Testis (tissue), 5 donors: ENCODE measurements at places on chromosomes 5 and 9. TPM values are rescaled to one million over a fixed set of nuclear protein-coding genes. Genes with fewer than 3 reads are reported as not detected.

ANKHD1 gene
- 170 TPM for total RNA-seq

FRRS1L gene
- 5.3 TPM for total RNA-seq

PSD2 gene
- 2.0 TPM for total RNA-seq

ZFYVE16 gene
- total RNA-seq: 50.0 TPM

DNA sequence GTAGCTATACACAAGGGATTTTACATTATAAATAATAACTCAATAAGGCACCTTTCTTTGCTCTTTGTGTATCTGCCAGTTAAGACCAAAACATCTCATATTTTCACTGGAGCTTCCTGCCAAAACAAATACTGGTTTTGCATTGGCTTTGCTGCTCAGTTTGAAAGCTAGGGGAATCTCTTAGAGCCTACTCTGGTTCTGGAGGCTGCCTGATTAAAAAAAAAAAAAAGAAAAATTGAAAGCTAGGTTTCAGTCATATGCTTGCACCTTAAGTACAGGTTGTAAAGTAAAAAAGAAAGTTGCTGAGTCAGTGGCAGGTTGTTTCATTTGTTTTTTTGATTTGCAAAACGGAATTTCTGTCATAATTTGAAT lies 2.3 kb downstream of the DENND4C start:
- no peak overlapping the region for H3K27ac ChIP-seq
- no peaks in the 10 kb centered on the region for H3K27me3 ChIP-seq
- peaks cover 10% of the 10 kb centered on the region for H3K4me1 ChIP-seq
- DNase-seq: no peak
- no peak overlapping the region for H3K4me3 ChIP-seq

DNA sequence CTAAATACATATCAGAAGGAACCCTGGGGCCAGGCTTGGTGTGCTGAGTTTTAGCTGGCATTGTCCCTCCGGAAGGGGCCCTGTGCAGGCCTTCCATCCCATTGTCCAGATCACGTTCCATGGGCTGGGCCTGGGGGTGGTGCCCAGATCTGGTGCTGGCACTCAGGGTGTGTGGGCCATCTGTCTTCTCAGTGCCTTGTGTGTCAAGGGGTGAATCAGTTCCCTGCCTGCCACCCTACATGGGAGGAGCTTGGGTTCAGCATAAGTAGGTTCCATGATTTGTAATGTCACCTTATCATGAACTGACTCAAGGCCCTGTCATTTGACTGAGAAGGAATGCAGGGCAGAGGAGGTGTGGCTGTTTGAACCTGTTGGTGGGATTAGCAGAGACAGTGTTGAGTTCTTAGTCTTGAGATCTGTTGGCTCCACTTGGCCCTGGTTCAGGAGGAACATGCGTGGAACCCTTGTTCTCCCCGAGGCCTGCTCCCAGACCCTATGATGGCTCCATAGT lies 176.8 kb downstream of the MACROH2A1 start:
- DNase-seq: no peak
- no peaks in the 10 kb centered on the region for H3K4me1 ChIP-seq
- H3K27ac ChIP-seq: no peak overlapping the region
- H3K4me3 ChIP-seq: no peak overlapping the region
- H3K27me3 ChIP-seq: no peaks in the 10 kb centered on the region

DNA sequence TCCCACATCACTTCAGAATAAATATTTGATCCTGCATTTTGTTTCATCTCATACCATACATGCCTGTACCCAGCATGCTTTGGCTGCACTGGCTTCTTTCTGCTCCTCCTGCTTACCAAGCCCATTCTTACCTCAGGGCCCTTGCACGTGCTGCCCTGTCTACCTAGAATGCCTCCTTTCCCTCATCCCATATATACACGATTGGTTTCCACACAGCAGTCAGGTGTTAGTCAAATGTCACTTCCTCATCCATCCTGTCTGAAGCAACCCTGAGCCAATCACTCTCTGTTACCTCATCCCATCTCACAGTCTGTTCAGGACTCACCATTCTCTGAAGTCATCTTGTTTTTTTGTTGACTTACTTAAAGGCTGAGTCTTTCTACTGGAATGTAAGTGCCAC lies 30.3 kb downstream of the CAST start:
- H3K4me3 ChIP-seq: no peak overlapping the region
- no peaks in the 10 kb centered on the region for H3K4me1 ChIP-seq
- no peaks in the 10 kb centered on the region for H3K27me3 ChIP-seq
- no peak overlapping the region for H3K27ac ChIP-seq
- no peaks in the 10 kb centered on the region for H3K36me3 ChIP-seq

GRCh38 chr9:19885608-19886007 lies 96.8 kb upstream of the SLC24A2 start:
- no peaks in the 10 kb centered on the region for H3K36me3 ChIP-seq
- H3K4me1 ChIP-seq: no peaks in the 10 kb centered on the region
- DNase-seq: no peak
- no peak overlapping the region for H3K27ac ChIP-seq
- H3K27me3 ChIP-seq: no peaks in the 10 kb centered on the region
- no peak overlapping the region for H3K4me3 ChIP-seq

- H3K27me3 ChIP-seq: no peaks in the 10 kb centered on the region
- DNase-seq: no peak
- no peak overlapping the region for H3K4me3 ChIP-seq
- H3K36me3 ChIP-seq: no peaks in the 10 kb centered on the region
Observed at GRCh38 chr5:103090791-103091190, 29.1 kb downstream of the GIN1 start.

DNA sequence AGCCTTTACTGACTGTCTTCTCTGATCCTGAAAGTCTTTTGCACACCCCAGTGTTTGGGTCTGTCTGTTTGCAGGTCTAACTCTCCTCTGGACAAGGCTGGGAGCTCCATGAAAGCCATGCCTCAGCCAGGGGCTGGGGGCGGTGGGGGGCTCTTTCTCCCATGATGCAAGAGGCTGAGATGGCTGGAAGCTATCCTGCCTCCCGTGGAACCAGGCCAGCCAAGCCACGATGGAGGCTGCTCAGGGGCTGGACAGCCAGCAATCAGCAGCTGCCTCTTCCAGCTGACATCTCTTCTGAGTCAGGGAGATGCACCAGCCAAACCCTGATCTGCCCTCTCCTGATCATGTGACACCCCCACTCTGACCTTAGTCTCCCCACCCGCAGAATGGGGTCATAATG lies 154.0 kb downstream of the BARX1 start:
- DNase-seq: no peak
- no peaks in the 10 kb centered on the region for H3K27me3 ChIP-seq
- no peak overlapping the region for H3K4me3 ChIP-seq
- H3K36me3 ChIP-seq: no peaks in the 10 kb centered on the region
- H3K4me1 ChIP-seq: no peaks in the 10 kb centered on the region

GRCh38 chr5:91142819-91143218 lies 240.3 kb downstream of the ARRDC3 start:
- DNase-seq: no peak
- H3K4me1 ChIP-seq: peaks cover 22% of the 10 kb centered on the region
- no peak overlapping the region for H3K4me3 ChIP-seq
- H3K27me3 ChIP-seq: no peaks in the 10 kb centered on the region

DNA sequence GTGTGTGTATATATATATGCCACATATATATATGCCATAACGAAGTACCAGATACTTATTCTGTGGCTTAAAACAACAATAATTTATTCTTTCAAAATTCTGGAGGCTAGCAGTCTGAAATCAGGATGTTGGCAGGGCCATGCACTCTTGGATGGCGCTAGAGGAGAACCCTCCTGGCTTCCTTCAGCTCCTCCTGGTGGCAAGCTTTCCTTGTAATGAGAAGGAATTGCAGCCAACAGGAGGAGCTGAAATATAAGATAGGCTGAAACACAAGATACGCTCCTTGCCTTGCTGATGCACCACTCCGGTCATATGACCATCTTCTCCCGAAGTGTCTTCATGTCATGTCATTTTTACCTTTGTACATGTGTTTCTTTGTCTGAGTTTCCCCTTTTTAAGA lies 368.1 kb upstream of the CTNND2 start:
- H3K27ac ChIP-seq: no peak overlapping the region
- H3K27me3 ChIP-seq: no peaks in the 10 kb centered on the region
- no peaks in the 10 kb centered on the region for H3K4me1 ChIP-seq
- H3K4me3 ChIP-seq: no peak overlapping the region

- H3K4me1 ChIP-seq: no peaks in the 10 kb centered on the region
- H3K36me3 ChIP-seq: no peaks in the 10 kb centered on the region
- no peaks in the 10 kb centered on the region for H3K27me3 ChIP-seq
Observed at GRCh38 chr9:744046-744712, 97.3 kb upstream of the DMRT1 start.

GRCh38 chr9:32603914-32604852 lies 31.2 kb upstream of the NDUFB6 start:
- H3K4me1 ChIP-seq: no peaks in the 10 kb centered on the region
- no peaks in the 10 kb centered on the region for H3K27me3 ChIP-seq
- H3K4me3 ChIP-seq: peak overlapping the region; percentile 3
- peak; percentile 21 for DNase-seq
- no peaks in the 10 kb centered on the region for H3K36me3 ChIP-seq

- no peaks in the 10 kb centered on the region for H3K36me3 ChIP-seq
- H3K4me1 ChIP-seq: no peaks in the 10 kb centered on the region
- DNase-seq: no peak
- H3K4me3 ChIP-seq: no peak overlapping the region
- H3K27me3 ChIP-seq: no peaks in the 10 kb centered on the region
- no peak overlapping the region for H3K27ac ChIP-seq
Observed at GRCh38 chr9:120905315-120906164, 21.1 kb downstream of the TRAF1 start.

DNA sequence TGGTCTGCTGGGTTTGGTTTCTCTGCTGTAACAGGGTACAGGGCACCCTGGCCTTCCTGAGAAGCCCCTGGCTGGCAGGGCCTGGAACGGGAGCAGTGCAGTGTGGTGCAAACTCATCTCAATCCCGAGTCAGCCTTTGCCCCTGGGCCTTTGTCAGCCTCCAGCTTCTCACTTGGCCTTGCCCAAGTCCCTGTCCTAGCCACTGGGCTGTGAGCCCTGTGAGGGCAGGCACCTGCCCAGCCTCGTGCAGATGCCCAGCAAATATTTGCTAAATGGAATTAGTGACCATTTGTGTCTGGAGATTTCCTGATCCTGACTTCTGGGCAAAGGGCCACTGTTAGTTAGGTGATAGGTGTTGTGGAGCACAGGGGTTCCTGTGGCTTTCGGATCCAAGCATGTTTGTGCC lies 13.0 kb downstream of the RGS3 start:
- H3K27ac ChIP-seq: no peak overlapping the region
- no peaks in the 10 kb centered on the region for H3K4me1 ChIP-seq
- no peaks in the 10 kb centered on the region for H3K27me3 ChIP-seq
- no peak overlapping the region for H3K4me3 ChIP-seq
